ENCODE measurements at places on chromosomes 3 and 15.

GRCh38 chr15:77519540-77519939, 98.9 kb downstream of the HMG20A start:
- DNase-seq = no peak

DNA sequence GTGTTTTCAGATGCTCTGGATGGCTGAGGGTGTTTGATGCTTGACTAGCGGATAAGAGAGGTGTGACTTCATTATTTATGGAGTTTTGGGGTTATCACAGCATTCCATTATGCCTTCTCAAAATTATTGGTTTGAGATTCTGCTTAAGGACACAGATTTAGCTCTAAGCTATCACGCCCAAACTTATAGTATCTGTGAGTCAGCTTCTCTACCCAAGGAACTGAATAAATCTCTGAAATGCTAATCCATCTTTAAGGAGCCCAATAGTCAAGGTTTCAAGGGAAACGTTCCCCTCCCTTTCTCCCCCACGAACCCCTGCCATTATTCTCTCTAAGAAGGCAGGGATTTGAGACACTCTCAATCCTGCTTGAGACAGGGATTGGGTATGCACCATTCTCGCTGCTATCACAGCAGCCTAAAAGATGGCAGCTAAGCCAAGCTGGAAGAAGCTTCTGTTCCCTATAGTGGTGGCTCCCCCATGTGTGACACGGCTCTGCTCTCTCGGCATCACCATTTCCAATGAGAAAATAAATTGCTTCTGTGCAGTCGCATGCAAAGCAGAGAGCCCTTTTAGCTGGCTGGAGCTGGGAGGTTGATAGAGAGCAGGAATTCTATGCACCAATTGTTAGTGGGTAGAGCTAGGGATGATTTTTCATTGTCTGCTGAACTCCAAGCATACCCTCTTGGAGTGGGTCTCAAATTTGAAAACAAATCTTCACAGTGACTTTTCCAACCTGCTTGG, 151.1 kb downstream of the IL20RB start:
- DNase-seq = no peak

DNA sequence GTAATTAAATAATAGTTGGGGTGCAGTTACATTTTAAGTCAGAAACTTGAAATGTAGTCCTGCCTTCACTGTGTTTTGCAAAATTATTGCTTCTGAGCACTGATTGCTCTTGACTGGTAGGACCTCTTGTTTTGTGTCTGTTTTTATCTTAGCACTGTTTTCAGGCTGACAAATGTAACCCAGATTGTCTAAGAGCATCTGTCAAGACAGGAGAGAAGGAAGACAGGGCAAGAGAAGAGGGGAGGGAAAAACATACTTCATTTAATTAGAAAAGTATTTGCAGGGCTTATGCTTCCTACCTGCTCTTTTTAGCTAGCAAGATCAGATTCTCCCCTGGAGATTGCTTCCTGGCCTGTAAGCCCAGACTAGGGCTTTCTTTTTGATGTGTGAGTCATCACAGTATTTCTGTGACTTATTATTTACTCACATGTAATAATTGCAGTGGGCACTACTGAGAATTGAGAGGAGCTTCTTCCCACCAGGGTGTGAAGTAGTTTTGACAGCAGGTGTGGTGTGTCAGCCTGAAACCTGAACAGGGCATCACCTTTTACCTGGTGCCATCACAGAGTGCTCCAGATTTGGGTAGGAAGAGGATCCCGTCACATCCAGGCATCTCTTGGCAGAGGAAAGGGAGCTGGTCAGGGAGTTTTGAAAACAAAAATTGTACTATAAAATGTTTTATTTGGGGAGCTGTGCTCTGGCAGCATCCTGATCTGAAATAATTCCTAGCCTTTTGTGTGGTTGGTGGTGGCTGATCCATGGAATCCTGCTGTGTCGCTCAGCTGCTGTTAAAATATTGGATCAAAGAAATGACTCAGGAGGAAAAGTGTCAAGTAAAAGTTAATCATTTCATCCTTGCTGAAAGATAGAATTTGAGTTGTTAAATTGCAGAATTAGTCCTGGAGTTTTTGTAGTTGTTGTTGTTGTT, 98.2 kb downstream of the TMEM108 start:
- DNase-seq = peak; percentile 73

DNA sequence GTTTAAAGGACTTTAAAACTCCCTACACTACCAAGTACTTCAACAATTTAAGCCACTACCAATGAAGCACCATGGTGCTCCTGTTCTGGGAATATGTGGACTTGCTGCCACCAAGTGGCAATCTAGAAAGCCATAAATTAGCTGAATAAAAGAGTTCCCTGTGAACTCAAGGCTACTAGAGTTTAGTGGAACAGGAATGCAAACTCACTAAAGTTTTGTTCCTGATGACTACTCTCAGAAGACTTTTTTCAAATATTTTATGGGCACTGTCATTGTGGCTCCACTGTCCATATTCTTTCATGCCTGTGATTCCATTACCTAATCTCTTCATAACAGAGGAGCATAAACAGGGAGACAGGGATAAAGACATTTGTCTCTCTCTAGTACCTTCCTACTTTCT, 63.9 kb downstream of the TMCC1 start:
- DNase-seq = peak; percentile 36

GRCh38 chr3:191227541-191227940, 28.5 kb downstream of the OSTN start:
- no peak for DNase-seq

DNA sequence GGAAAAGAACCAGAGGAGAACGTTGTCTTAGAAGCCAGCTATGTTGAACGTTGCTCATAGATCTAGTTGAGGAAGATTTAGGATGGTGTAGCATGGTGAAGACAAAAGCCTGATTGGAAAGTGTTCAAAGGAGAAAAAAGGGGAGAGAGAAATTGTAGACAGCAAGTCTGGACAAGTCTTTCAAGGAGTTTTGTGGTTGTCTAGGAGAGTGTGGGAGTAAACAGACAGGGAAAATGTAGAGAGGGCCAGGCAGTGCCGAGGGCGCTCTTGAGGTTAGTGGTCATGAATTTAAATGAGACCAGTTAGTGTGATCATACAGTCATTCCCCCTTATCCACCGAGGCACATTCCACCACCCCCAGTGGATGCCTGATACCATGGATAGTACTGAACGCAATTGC, 167.5 kb upstream of the IL12A start:
- DNase-seq = no peak

GRCh38 chr15:90789462-90789861, 72.3 kb downstream of the BLM start:
- no peak for DNase-seq

DNA sequence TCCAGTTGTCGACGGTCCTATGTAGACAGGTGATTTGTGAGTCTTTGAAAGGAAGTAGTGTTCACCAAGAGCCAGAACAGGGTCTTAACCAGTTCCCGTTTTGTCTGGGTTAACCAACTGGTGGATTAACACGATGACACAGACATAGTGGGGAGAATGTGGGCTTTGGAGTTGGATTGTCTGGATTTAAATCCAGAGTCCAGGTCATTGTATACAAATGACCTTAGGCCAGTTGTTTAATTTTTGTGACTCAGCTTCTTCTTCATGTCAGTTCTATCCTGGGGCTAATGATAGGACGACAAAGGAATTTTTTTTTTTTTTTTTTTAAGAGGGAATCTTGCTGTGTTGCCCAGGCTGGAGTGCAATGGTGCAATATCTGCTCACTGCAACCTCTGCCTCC, 126.7 kb downstream of the LPP start:
- DNase-seq = no peak

DNA sequence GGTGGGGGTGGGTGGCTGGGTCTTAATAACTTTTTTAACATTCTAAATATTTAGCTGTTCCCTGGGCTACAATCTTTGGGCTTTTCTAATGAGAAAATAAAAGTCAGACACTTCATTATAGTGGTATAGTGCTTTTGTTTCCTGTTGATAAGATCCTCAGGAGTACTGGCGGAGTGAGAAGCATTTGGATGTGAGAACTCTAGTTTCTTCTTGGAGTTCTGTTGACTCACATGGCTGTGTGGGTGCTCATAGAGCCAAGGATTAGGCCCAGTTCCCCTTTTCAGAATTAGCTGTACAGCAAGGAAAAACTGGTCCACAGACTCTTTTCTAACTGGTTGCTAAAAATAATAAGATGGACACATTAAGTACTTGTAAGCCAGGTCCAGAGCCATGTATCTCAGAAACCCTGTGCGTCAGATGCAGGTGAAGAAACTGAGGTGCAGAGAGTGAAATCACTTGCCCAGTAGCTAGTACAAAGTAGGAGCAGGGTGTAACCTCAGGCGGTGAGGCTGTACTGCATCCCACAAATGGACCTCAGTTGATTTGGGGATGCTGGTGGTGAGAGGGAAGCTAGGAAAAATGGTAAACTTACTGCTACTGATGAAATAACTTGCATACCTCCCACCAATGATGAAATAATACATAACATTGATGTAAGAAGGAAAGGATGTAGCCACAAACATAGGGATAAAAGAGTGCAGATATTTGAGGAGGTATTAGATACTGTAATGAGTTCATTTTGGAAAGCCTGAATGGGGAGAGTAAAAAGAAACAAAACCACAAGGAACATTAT, 2.3 kb downstream of the ITPR1 start:
- no peak for DNase-seq

DNA sequence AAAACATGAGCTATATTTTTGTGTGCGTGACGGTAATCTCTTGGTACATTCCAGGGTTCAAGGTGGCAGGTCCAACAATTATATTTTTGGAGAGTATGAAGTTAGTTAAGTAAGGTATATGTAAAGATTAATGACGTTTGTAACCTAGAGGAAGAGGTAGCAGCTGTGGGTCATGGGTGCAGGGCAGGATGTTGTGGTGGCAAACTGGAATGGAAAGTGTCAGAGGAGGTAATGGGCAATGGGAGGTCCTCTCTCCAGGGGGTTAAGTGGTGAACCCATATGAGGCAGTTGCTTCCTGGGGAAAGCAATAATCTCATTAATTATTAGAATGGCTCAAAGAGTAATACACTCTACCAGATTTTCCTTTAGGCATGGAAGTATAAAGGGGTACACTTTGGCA, 1.0 kb upstream of the CD200R1L start:
- DNase-seq = no peak

GRCh38 chr3:180188512-180189309, 152.0 kb upstream of the PEX5L start:
- DNase-seq = no peak

DNA sequence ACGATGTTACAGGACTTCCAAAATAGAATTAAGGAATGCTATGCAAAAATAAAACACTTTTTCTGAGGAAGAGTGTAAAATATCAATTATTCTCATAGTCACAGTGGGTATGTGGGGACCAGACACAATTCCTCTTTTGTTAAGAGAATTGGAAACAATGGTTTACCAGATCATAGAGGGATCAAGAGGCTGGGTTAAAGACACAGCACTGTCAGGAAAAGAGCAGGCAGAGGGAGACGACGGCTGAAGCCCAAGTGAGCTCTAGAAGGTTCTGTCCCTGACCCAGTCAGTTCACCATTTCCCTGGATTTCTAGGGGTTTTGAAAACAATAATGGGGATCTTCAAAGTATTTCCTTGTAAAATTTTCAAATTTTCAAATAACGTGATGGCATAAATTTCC, 54.0 kb upstream of the POLR2M start:
- DNase-seq = no peak

DNA sequence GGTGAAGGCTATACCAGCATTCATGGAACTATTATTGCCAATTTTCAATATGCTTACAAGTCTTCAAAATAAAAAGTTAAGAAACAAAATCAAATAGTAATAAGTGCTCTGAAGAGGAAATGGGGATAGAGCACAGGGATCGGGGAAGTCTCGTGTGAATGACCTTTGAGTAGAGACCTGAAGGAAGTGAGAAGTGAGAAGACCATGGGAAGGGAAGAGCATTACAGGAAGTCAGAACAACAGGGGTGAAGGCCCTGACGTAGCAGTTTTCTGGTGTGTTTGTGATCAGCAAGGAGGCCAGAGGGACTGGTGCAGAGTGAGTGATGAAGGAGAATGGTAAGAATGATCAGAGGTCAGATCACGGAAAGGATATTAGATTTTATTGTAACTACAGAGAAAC, 48.1 kb downstream of the STAC start:
- no peak for DNase-seq

- DNase-seq = no peak
Measured at GRCh38 chr3:182067423-182067822, 355.7 kb downstream of the SOX2 start.

DNA sequence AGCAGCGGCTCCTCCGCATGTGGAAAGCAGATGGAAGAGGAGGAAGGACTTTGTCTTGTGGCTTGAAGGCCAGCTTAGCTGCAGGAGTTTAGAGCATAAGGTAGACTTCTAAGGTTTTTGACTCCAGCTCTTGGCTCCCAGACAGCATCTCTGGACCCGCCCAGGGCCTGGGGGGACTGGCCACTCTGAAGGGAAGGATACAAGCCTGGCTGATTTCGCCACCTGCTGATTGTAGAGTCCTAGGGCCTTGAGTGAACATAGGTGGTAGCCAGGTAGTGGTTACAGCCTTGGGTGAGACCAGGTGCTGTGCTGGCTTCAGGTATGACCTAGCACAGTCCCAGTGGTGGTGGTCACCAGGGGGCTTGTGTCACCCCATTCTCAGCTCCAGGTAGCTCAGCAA, 48.4 kb upstream of the RPL35A start:
- no peak for DNase-seq

DNA sequence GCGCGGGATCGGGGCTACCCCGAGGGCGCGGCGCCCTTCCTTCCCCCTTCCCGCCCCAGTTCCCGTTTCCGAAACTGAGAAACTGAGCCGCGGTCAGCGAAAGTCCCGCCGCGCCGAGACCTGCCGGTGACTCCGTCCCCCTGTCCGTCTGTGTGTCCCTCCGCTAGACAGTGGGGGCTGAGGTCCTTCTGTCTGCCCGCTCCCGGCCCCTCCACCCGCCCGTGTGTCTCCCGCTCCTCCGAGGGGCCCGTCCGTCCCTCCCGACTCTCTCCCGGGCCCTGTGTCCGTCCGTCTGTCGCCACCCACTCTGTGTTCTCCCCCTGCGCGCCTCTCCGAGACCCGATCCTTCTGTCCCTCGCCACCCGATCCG, 426 bp downstream of the PRKCD start:
- DNase-seq = no peak

DNA sequence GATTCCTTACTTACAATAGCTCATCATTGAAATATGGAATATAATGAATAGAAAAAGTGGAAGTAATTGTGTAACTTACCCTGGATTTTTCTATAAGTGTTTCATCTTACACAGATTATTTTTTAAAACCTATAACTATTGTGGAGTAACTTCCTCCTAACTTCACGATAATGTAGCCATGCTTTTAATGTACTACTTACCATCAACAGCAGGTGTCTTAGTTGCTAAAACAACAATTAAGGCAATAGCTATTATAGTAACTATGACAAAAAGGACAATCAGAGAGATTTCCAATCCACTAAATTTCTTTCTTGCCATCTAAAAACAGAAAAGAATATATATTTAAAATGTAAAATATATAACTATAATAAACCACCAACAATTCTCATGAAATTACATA, 2.6 kb downstream of the SI start:
- DNase-seq = no peak
